Heart left ventricle (tissue), 16 donors: ENCODE measurements at places on chromosomes 5 and 9. TPM values are rescaled to one million over a fixed set of nuclear protein-coding genes. Genes with fewer than 3 reads are reported as not detected.

PCDHA9 gene
- polyA plus RNA-seq: not detected

- H3K36me3 ChIP-seq: no peaks in the 10 kb centered on the region
- H3K4me1 ChIP-seq: no peaks in the 10 kb centered on the region
- H3K4me3 ChIP-seq: no peak overlapping the region
- no peak overlapping the region for H3K27ac ChIP-seq
Measured at GRCh38 chr9:118463419-118463818, 759.2 kb downstream of the TLR4 start.

- no peak overlapping the region for H3K27ac ChIP-seq
- no peaks in the 10 kb centered on the region for H3K27me3 ChIP-seq
- no peaks in the 10 kb centered on the region for H3K36me3 ChIP-seq
- no peak overlapping the region for H3K4me3 ChIP-seq
- no peak for DNase-seq
Measured at GRCh38 chr5:139822553-139823425, 27.2 kb downstream of the PSD2 start.

C9orf50 gene
- not detected for polyA plus RNA-seq

DNA sequence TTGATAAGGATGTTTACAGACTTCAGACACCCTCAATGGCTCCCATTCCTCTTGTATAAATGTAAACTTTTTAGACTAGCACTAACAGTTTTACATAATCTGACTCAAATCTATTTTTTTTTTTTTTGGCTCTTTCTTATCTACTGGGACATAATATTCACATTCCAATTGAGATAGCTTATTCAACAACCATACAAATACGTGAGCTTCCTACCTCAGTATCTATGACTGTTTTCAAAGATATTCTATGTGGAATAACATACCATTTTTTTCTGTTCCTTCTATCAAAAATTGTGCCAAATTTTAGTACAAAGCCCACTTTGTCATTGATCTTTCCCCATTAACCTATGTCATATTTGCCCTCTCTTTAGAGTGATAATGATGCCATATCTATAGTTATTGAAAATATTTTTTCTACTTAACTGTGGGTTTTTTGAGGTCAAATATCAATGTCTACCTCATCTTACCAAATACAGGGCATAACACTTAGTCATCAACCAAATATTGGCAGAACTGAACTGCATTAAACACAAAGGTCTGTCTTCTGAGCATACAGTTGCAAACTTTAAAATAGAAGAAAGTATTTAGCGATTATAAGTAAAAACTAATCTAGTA is 482.6 kb downstream of the PTPRD start:
- H3K4me1 ChIP-seq: no peaks in the 10 kb centered on the region
- no peaks in the 10 kb centered on the region for H3K27me3 ChIP-seq
- no peak overlapping the region for H3K4me3 ChIP-seq
- no peak for DNase-seq
